ENCODE measurements at places on chromosomes 1 and 21.

DNA sequence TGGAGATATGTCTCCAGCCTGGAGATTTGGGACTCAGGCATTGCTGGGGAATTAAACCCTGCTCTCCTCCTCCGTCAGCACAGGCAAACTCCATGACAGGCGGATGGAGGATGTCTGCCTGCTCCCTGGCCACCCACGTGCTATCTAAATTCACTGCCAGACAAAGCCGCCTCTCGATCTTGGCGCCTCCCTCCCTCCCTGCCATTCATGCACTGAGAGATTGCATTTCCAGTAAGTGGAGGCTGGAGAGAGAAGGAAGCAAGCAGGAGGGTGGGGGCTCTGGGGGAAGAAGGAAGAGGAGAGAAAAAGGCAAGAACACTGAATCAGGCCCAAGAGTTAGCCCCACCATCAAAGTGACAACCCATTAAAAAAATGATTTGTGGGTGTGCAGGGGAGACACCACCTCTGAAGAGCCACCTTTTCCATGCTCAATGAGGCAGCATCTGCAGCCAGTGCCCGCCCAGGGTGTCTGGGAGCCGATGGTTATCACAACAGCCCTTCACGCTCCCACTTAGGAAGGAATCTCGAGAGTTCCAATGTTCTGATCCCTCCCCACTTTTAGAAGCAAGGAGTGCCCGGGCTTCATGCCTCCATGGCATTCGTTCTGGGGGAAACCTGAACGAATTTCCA is 183.0 kb downstream of the HIVEP3 start:
- no peak for DNase-seq

- peak; percentile 84 for DNase-seq
Measured at GRCh38 chr1:36609241-36610027, 126.7 kb upstream of the CSF3R start.

GRCh38 chr1:96997717-96998116 is 276.1 kb downstream of the PTBP2 start:
- no peak for DNase-seq

DNA sequence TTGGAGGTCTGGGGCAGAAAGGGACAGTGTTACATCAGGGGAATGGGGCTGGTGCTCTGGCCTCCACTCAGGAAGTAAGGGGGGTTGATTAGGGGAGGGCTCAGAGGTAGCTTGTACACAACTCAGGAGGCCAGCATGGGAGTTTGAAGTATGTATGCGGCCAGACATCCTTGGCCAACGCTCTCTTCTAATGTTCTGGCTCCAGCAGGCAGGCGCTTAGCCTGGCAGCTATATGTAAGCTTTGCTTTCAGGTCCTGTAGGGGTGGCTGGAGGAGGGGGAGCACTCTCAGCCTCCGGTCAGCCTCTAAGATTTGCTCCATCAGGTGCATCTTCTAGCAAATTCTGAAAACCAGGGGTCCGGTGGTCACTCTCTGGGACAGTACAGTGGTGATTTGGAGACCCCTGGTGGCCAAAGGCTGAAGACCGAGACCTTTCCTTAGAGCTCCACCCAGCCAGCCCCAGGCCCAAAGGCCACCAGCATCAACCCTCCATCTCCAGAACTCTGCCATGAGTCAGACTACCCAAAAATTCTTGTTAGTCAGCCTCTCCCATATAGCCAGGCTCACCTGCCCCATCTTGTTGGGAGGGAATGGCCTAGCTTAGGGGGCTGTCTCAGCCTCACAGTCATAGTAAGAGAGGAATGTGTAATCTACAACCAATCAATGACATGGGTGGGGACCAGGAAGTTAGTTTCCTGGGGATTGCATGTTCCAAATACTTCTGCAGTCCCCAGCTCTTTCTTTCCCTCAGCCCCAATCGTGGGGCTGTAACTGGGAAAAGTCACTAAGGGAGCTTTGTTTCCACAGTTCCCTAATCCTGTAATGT is 9.7 kb upstream of the COL8A2 start:
- DNase-seq: peak; percentile 71

DNA sequence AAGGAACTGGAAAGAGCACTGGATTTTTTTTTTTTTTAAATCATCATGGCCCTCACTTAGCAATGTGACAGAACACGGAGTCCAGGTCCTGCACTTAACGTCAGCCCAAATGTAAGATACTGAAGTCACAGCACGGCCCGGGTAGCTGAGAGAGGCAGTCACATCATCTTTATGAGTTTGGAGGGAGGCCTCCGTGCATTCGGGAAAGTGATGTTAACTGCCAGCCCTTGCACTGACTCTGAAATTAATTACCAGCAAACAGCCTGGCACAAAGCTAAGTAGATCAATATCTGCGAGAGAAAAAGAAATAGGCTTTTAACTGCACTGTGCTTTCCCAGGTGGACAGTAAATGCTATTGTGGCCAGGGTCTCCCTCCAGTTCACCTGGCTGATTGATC is 109.5 kb upstream of the ADAR start:
- DNase-seq: no peak

DNA sequence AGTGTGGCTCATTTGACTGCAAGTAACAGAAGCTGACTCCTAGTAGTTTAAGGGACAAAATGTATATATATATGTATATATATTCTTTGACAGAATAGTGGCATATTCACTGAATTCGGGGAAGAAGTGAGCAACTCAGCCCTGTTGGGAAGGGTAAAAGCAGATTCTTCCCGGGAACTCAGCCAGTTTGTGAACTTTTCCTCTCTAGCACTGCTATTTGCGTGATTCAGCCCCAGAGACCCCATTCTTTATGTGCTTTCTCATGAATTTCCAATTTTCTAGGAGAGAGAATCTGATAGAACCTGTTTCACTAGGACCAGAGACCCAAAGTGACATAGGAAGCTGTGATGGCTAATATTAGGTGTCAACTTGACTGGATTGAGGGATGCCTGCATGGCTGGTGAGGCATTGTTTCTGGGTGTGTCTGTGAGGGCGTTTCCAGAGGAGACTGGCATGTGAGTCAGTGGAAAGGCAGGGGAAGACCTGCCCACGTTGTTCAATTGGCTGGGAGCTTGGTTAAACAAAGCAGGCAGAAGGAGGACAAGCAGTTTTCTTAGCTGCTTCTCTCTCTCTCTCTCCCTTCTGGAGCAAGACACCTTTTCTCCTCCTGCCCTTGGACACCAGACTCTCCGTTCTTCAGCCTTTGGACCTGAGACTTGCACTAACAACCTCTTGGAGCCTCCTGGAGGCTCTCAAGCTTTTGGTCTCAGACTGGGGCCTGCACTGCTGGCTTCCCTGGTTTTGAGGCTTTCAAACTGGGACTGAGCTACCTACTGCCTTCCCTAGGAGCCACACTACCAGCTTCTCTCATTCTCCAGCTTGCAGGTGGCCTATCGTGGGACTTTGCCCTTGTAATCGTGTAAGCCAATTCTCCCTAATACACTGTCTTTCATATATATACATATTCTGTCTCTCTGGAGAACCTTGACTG is 93.4 kb upstream of the KCNK1 start:
- no peak for DNase-seq

GRCh38 chr21:41678016-41678923 is 88.6 kb downstream of the RIPK4 start:
- no peak for DNase-seq

DNA sequence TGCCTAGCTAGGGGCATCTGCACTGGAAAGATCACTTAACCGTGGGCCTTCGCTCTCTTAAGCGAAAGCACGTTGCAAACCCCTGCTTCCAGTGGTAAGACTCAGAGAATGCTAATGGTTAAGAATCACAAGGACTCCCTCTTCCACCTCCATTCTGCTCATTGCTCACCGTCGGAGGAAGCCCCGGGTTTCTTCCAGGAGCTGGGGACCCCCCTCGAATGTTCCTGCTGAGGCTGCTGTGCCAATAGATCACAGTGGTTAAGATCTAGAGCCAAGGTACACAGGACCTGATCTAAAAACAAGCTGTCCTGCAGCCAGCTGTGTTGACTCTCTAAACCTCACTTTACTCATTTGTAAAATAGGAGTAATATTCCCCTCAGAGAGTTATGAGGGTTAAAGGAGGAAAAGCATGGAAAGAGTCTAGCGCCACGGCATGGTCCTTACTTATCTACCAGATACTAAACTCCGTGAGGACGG is 765 bp downstream of the VAMP3 start:
- DNase-seq: no peak

- no peak for DNase-seq
Measured at GRCh38 chr1:7560601-7561181, 210.4 kb upstream of the VAMP3 start.

- DNase-seq: no peak
Measured at GRCh38 chr1:31372751-31373055, 173 bp downstream of the FABP3 start.

GRCh38 chr1:206471415-206471801 is 1.1 kb downstream of the IKBKE start:
- DNase-seq: no peak

DNA sequence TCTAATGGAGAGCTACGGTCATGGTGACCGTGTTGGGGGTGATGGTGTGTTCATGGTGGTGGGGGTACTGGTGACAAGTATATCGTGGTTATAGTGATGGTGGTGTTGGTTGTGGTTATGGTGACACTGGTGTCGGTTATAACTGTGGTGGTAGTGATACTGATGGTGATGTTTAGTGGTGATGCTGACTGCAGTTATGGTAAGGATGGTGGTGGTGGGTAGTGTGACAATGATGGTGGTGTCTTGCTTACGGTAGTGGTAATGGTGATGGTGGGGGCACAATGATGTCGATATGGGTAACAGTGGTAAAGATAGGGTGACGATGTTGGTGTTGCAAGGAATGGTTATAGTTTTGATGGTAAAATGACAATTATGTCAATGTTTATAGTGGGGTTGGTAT is 98.9 kb upstream of the SLC2A1 start:
- no peak for DNase-seq

DNA sequence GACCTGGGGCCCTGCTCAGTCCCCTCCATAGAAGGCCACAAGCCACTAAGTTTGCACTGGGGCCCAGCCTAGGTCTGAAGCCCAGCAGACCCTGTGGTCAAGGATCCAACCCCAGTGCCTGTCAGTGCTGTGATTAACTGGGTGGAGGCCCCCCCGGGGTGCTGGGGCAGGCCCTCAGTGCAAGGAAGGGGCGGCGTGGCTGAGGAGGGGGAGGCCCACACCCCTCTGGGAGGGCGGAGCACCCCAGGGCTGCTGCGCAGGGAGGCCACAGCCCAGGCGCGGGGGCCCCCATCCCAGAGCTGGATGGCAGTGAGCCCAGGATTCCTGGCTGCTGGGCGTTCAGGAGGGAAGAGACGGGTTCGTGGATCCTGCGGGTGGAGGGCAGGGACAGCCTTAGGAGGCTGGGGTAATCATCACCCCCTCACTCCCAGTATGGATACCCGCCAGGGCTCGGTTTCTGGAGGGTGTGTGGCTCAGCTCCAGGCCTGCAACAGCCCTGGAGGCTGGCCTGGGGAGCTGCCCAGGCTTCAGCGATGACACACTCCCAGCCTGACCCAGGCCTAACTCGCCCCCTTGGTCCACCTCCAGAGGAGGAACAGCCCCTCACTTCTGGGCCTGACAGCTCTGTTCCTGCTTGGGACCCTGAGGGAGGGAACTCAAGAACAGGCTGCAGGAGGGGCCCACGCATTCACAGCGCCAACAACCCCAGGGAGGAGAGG is 890 bp downstream of the GJC2 start:
- no peak for DNase-seq

GRCh38 chr21:33128538-33128937 is 58.6 kb downstream of the OLIG1 start:
- no peak for DNase-seq

DNA sequence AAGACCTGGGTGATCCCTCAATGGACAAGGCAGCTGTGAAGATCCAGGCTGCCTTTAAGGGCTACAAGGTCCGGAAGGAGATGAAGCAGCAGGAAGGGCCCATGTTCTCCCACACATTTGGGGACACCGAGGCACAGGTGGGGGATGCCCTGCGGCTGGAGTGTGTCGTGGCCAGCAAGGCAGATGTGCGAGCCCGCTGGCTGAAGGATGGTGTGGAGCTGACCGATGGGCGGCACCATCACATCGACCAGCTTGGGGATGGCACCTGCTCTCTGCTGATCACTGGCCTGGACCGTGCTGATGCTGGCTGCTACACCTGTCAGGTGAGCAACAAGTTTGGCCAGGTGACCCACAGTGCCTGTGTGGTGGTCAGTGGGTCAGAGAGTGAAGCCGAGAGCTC is 85.2 kb downstream of the TRIM11 start:
- no peak for DNase-seq

DNA sequence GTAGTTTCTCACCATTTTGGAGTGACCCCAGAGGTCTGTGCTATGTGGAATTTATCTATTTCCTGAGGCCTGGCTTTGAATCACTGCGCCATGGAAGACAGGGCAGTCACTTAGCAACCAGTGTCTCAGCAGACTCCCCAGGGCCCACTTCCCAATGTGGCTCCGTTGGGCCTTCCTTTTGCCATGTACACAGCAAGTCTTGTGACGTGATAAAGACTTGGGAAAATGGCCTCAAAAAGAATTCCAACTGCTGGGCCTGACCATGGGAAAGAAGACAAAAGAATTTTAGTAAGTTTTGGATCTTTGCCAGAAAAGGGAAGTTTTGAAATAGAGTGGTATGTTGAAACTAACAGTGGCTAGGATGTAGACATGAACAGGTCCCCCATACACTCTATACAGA is 36.2 kb downstream of the TLR5 start:
- no peak for DNase-seq

- DNase-seq: no peak
Measured at GRCh38 chr1:27906759-27907158, 28.0 kb upstream of the SMPDL3B start.

DNA sequence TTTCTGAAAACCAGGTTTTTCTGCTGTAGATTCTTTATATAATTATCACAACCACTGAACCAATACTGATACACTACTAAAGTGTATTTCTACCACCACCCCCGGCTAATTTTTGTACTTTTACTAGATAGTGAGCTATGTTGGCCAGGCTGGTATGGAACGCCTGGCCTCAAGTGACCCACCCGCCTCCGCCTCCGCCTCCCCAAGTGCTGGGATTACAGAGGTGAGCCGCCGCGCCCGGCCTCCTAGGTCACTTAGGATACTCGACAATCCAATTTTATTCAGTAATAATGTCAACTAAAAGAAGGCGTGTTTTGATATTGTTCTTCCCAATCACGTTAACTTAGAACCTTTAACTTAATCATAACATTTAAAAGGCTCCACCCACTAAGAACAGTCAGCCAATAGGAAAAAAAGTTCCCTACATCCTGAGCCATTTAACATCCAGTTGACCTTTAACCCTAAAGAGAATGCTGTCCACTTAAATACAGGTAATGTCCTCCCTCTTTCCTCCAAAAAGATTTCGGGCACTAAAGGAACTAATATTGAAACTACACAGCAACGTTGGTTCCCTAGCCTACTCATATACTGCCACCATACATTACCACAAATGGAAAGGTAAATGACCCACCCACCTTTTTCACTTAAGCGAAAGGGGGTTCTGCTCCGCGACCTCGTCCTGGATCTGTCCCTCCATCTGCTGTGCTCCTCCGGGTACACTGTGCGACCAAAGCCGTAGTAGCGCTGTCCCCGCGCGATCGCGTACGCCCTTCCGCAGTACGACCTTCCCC is 1.2 kb downstream of the RSRP1 start:
- peak; percentile 40 for DNase-seq

- peak; percentile 8 for DNase-seq
Measured at GRCh38 chr1:113058941-113059706, 13.9 kb upstream of the LRIG2 start.

- DNase-seq: no peak
Measured at GRCh38 chr21:42455196-42455595, 40.8 kb downstream of the RSPH1 start.

GRCh38 chr1:15017120-15017519 is 136.4 kb upstream of the TMEM51 start:
- DNase-seq: no peak

- no peak for DNase-seq
Measured at GRCh38 chr1:238029126-238029525, 138.4 kb upstream of the ZP4 start.

GRCh38 chr1:23779826-23780371 is 1.7 kb downstream of the PITHD1 start:
- DNase-seq: no peak

- no peak for DNase-seq
Measured at GRCh38 chr1:25185409-25186160, 46.7 kb downstream of the SYF2 start.

Data from SK-MEL-5 (cell line).